ENCODE measurements at places on chromosomes 4 and X. TPM values are rescaled to one million over a fixed set of nuclear protein-coding genes. Genes with fewer than 3 reads are reported as not detected.

The PARM1 gene
- not detected for total RNA-seq

The CT45A8 gene
- total RNA-seq: not detected

The PNMA3 gene
- 1.0 TPM for total RNA-seq

The UCHL1 gene
- total RNA-seq: 0.83 TPM

The CENPI gene
- 20.7 TPM for total RNA-seq

The DSPP gene
- not detected for total RNA-seq

The ZCCHC12 gene
- total RNA-seq: 0.07 TPM

The TMPRSS11F gene
- not detected for total RNA-seq

The FAM13A gene
- 4.5 TPM for total RNA-seq

The FAAH2 gene
- total RNA-seq: 2.9 TPM

The AKAP14 gene
- total RNA-seq: not detected

The KLHL13 gene
- total RNA-seq: 0.05 TPM

The CDX4 gene
- total RNA-seq: not detected

The NEUROG2 gene
- total RNA-seq: not detected

The GPR101 gene
- total RNA-seq: not detected

The SAGE1 gene
- total RNA-seq: not detected

The SLC25A14 gene
- total RNA-seq: 10.5 TPM

The P2RY10 gene
- total RNA-seq: 55.6 TPM

The GLUD2 gene
- total RNA-seq: 2.9 TPM

The LDB2 gene
- not detected for total RNA-seq

The GCNA gene
- total RNA-seq: 3.5 TPM

The MAOA gene
- total RNA-seq: 207 TPM

The PPP1R2C gene
- not detected for total RNA-seq

The PRR27 gene
- total RNA-seq: not detected
